Right atrium auricular region (tissue), 2 donors: ENCODE measurements at places on chromosomes 7 and 10. TPM values are rescaled to one million over a fixed set of nuclear protein-coding genes. Genes with fewer than 3 reads are reported as not detected.

GRCh38 chr7:86785641-86786040 lies 141.9 kb downstream of the GRM3 start:
- no peak for DNase-seq

DNA sequence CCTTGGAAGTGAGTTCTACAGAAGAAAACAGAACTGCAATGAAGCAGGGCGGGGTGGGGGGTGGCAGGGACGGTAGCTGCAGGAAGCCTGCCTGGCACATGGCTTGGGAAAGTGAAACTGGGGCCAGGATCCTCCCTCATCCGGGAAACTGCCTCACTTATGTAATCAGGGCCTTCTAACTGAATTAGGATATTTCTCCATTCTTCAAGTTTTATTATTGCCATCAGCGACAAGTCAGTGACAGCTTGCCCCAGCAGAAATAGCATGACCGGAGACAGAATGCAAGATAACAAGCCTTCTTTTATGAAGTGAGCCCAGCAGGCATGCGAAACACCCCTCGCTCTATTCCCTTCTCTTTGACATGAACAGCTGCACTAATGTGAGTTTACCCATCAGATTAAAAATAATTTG lies 77.5 kb upstream of the CACUL1 start:
- peak; percentile 81 for DNase-seq

- DNase-seq, result no peak
Measured at GRCh38 chr10:91820144-91820543, 21.9 kb downstream of the TNKS2 start.

The BMI1 gene
- total RNA-seq, result 40.7 TPM
